CD4-positive, alpha-beta T cell treated with Interleukin-15 for 1 hour (primary cell): ENCODE measurements at places on chromosomes 7 and 10.

DNA sequence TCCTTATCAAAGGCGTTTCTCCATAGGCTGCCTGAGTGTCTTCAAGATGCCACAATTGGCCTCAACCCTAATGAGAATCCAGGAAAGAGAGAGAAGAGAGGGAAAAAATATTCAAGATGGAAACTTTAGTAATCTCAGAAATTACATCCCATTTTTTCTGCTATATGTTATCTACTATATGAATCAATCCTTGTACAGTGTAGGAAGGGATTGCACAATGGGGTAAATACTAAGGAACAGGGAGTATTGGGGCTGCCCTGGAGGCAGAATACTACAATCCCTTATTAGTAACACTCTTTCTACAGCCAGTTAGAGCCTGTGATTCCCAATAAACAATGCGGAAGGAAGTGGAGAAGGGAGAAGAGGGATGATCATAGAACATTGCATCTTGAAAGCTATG is 27.9 kb downstream of the TFPI2 start:
- DNase-seq, result no peak

DNA sequence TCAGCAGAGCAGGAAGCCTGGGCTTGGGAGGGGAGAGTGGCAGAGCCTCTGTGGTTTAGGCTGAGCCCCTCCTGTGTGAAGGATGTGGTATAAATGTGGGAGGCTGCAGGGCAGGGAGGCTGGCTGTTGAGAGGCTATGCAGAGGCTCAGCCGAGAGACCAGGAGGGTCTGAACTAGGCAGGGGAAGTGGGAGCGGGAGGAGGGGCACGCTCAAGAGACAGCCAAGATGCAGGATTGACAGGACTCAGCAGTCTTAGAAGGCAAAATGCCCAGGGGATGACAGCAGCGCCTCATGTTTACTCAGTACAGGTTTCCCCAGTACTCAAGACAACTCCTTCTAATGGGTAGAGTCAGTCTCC is 24.3 kb downstream of the BTBD16 start:
- DNase-seq, result no peak

DNA sequence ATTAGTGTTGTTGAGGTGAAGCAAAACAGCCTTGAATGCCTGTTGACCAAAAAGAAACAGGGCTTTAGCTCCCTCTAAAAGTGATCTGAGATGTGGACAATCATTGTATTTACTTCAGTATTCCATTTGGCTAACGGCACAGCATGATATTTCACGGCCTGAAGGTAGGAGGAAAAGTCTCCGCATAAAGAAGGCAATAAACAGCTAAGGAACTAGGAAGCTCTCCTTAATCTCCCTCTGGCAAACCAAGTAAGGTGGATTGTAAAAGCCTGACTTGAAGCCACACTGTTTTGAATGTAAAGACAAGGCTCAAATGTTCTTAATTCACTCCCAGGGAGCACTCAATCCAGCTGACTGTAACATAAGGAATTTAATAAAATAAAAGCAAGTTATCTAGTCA is 160.0 kb upstream of the ZNF804B start:
- DNase-seq, result no peak

DNA sequence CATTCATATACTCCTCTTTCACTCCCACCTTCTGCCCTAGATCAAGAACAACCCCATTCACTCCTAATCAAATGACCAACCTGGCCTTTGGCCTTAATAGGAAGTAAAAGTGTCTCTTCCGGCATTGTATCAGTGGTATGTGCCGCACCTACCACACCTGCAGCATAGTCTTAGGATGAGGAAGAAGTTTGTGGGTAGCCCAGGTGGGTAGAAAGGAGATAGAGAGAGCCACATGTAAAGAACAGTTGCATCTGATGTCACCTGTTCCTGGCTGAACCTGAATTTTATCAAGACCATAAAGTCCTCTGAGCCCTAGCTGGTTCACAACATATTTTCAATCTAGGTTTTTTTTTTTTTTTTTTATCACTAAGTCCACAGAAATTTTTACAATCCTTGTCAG is 55.5 kb upstream of the PTPN12 start:
- no peak for DNase-seq

DNA sequence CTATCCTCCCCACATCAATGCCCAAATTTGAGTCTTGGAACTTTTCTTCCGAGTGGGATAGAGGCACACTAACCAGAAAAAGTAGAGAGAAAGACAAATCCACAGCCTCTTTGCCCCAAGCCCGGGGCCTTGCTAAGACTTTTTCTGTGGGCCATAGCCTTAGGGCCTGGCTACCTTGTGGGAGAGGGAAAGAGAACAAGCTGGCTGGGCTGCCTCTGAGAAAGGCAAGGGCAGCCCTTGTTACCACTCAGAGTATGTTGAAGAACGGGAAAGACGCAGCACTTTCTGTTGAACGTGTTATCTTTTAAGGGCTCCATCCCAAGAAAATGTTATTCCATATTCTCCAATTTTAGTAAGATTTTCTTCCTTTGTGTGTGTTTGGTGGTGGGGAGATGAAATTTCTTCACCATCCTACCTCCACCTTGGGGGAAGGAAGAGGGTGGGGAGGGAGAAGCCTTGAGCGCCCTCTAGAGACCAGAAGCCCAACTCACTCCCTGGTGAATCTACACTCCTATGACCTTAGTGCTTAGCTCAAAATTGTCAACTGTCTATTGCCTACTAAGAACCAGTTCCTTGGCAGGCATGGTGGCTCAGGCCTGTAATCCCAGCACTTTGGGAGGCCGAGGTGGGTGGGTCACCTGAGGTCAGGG is 3.9 kb upstream of the NRF1 start:
- peak; percentile 39 for DNase-seq

DNA sequence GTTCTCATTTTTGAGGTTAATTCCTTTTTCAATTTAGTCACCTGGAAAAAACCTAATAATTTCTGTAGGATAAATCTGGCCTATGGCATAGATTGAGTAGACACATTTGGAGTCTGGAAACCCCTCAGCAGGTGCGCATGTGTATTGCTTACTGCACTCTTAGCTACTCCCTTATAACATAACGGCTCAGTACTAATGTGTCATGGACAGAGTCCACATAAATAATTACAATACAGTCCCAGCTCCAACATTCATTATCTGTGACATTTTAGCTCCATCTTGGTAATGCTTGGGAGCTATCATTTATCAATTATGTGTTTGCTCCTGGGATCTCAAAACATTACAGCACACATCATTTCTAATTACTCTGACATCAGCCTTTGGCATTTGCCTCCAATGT is 33.2 kb downstream of the POM121L12 start:
- DNase-seq, result no peak

- DNase-seq, result no peak
Observed at GRCh38 chr7:94350734-94351133, 44.0 kb upstream of the COL1A2 start.

- DNase-seq, result no peak
Observed at GRCh38 chr10:130802301-130802700, 509.2 kb downstream of the TCERG1L start.

DNA sequence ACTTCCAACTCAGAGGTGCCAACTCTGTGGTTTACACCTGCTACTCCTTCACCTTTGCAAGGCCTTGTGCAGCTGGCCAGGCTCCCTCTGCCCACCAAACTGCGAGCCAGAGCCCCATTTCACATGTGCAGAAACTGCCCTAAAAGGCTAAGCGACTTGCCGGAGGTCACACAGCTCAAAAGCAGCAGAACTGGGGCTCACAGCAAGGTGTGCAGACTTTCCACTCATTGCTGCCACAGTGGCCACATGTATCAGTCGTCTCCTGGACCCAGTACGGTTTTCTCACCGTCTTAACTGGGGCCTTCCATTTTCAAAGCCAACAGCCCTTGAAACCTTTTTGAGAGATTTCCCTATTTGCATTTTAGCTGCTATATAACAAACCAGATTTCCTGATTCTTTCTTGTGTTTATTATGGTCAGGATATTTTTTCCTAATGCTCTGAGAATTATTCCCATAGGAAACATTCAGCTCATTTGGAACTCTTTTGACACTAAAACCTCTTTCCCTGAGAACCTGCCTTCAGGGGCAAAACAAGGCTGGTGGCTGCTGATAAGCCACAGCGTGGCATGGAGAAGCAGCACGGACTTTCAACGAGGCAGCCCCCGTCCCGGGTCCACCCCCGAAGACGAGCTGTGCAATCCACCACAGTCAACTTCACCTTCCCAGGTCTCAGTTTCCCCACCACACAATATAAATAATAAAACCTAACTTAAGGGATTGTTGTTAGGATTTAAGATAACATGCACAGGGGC is 29.9 kb downstream of the SORBS1 start:
- no peak for DNase-seq

DNA sequence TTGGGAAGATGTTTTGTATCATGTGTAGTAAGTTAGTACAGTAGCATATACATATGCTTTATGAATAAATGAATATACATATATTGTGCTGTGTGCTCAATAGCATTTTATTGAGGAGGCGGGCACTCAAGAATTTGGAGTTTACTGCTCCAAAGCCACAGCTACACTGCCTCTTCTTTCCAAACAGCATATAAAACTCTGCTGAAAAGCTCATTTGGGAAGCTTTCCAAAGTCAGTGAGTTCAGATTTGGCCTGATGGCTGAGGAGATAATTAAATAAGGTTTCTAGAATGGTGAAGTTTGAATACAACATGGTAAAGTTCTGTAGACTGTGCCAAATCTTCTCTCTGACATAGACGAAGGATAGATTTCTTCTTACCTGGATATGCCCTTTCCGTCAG is 29.8 kb downstream of the CDK1 start:
- no peak for DNase-seq

DNA sequence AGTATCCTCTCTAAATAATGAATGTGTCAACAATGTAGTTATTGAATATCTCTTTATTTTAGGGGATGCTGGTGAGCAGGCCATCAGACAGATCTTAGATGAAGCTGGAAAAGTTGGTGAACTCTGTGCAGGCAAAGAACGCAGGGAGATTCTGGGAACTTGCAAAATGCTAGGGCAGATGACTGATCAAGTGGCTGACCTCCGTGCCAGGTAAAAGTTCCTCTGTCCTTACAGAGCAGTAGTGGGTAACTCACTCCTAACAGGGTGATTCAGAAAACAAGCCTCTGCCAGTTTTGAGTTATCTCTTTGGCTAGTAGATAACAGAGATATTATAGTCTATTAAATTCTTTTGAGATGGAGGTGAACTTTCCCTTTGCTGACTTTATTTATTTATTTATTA is 67.3 kb downstream of the AP3M1 start:
- DNase-seq, result no peak

DNA sequence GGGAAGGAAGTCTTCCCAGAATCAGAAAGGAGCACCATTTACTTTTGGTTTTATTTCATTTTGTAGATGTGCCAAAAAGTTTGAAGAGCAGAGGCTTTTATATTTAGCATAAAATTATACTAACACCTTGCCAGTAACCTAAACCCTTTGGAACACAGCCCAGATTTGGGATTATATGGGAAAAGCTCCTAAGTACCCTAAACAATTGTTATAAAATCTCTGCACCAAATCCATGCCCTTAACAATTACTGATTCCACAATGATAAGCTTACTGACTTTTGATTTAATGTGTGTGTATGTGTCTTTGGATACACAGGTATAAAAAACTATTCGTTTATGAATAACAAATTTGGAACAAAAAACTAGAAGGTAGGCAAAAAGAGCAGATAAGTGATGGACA is 39.0 kb upstream of the TMEM229A start:
- DNase-seq, result no peak

DNA sequence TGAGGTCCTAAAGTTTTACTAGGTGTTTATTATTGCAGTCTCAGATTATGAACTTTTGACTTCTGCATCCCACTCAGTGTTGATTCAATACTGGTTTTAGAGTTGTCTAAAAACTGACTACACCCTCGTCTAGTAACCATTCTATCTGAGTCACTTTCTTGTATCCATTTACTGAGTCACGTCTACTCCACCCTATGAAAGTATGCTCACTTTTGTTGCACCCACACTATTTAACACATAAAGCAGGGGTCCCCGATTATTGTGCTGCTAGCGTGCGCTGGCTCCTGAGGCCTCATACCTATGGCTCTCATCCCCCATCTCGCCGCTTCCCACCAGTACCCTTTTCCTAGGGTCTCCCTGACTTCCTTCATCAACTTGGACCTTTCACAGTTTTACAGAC is 2.0 kb downstream of the SAMD9 start:
- no peak for DNase-seq

- DNase-seq, result no peak
Observed at GRCh38 chr7:35258125-35258867, 4.4 kb upstream of the TBX20 start.

DNA sequence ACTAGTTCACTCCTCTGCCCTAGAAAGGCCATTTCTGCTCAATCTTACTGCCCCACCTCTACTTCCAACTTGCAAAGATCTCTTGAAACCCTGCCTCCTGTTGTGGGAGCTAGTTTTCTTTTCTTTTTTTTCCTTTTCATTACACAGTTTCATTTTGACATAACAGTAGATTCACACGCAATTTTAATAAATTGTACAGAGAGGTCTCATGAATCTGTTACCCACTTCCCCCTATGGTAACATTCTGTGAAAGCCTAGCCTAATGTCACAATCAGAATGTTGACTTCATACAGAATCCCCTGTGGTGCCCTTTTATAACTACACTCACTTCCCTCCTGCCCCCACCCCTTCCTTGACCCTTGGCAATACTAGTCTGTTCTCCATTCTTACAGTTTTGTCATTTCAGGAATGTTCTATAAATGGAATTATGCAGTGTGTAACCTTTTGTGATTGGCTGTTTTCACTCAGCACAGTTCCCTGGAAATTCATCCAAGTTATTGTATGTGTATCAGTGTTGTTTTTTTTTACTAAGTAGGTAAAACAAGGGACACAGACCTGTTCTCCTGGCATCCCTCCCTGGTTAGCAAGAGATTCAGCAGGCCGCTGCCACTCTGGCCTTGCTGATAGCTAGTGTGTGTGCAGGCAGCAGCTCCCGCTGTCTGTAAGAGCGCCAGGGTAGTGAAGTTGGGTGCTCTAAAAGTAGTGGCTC is 21.5 kb downstream of the CHST3 start:
- DNase-seq, result no peak

- DNase-seq, result no peak
Observed at GRCh38 chr7:16063716-16064675, 357.3 kb downstream of the CRPPA start.

DNA sequence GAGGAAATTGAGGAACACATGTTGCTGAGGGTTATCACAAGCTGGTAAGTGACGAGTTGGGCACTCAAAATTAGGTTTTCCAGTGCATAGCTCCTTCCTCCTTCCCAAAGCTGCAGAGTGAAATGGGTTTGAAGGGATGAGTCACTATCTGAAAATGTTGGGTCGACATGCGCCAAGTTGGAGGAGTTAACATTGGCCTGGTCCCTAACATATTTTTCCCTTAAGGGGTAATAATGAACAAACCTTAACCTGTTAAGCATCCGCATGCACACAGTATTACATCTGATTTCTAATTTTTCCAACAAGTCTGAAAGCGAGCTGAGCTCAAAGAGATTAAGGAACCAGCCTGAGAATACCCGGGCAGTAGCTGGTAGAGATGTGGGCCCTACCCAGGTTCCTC is 20.7 kb upstream of the TECTB start:
- DNase-seq, result no peak

GRCh38 chr7:30799206-30799975 is 28.2 kb downstream of the MINDY4 start:
- DNase-seq, result no peak

- DNase-seq, result no peak
Observed at GRCh38 chr10:130875897-130876472, 435.5 kb downstream of the TCERG1L start.

DNA sequence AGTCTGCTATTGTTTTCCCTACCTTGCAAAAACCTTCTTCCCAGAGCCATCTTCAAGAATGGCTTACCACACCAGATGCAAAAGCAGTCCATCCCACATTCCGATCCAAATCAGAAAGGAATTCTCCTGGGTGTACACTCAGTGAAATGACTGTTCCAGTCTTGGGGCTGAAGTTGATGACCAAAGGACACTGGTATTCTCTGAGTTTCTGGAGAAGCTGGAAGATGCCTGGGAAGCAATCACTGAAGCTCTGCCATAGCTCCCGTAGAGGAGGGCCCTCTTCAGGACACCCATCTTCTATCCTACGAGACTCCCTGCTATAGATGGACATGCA is 155.7 kb downstream of the LCOR start:
- no peak for DNase-seq
